Coronary artery (tissue), 2 donors: ENCODE measurements at places on chromosomes 11 and 22.
A peak's percentile ranks its signal among the peaks of the same experiment; 100 is the strongest.

DNA sequence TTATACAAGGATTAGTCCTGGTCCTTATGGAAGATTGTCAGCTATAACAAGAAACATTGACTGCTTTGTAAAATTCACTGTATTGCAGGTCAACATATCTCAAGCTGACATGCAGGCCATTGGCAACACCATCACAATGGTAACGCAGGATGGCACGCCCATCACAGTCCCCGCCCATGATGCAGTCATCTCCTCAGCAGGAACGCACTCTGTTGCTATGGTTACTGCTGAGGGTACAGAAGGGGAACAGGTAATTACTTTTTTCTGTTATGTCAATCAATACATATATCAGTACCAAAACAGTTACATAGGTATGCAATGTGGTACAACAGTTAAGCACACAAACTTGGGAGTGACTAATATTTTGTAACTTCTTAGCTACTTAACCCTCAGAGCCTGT, 55.3 kb downstream of the ZNF143 start:
- no peak for DNase-seq

DNA sequence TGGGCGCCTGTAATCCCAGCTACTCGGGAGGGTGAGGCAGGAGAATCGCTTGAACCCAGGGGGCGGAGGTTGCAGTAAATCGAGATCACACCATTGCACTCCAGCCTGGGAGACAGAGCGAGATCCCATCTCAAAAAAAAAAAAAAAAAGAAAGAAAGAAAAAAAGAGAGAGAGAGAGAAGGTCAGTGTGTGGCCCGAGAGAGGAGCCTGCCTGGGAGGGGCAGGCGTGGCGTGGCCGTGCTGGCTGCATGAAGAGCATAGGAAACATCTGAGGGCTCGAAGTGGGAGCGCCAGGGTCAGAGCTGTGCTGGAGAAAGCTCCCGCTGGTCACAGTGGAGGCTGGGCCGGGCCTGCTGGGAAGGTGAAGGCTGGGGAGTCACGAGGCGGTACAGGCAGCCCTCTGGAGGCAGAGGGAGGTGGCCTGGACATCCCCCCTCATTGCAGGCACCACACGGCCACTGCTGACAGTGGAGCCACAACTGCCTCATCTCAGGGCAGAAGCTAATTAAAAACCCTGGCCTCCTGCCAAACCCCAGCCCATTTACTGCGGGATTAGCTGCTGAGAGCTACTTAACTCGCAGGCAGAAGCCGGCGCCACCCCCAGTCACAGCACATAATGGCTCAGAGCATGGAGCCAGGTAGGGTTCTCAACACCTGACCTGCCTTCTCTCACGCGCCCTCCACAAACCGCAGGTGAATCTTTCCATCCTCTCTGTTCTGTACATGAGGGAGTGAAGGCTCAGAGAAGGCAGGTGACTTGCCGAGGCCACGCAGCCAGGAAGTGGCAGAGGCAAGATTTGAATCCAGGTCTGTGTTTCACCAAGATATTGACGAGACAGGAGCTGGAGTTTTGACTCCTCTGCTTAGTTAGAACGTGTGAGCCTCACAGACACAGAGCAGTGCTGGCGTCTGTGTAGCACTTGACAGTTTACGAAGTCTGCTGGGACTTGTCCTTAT, 32.6 kb downstream of the NFAM1 start:
- DNase-seq = no peak

DNA sequence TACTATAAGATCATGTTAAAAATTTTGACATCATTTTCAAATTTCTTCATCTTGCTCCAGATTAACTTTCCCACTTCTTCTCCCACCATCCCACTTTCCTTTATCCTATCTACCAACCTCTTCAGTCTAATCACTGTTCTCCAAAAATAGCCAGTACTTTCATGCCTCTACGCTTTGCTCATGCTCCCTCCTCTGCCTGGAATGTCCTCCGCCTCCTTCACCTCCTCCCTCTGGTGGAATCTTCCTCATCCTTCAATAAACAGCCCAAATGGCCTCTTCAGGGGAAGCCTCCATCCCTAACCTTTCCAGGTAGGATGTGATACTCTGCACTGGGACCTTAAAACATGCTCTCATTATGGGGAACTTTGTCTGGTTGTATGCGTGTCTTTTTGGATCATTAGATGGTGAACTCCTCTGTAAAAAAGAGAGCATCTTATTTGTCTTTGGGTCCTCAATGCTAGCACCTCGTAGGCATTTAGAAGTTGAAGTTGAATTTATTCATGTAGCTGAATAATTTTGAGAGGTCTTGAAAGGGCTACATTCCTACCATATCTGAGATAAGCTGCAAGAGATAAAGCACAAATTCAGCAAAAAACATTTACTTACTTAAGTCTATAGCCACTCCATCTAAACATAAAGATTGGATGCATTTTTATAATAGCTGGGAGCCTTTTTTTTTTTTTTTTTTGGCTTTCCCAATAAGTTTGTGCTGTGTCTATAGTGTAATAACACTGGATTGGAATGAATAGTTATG, 8.0 kb upstream of the CSRP3 start:
- no peak for DNase-seq

DNA sequence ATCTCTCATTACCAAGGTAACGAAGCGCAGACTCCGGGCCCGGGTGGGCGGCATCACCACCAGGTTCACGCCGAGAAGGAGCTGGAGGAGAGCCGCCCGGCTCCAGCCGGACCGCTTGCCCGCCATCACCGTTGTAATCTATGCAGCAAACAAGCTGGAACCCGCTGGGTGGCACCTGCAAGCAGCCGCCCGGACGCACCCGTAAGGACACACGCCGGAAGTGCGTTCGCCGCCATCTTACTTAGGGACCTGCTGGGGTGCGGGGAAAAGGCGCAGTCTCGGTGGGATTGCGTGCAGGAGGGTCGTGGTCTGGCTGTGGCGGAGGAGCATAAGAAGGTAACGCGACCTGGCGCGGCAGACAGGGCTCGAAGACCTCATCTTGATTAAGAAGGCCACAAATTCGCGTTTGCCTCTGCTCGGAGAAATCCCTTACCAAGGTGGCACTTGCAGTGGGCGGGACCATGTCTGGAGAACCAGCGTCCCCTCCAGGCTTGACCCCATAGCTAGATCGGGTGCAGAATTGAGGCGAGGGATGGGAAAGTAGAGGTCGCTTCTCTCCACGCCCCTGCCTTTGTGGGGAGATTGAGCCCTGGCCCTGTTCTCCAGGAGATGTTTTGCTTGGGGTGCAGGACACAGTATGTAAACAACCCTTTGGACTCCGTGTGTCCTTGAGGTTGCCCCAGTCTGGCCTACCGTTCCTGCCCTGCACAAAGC, at the start of gene ACP2:
Gene ACP2 (minus strand): TSS at position 151 of the 714 bp plus-strand sequence. CDS start 25 bp downstream, at position 126.
- DNase-seq = peak; percentile 92

DNA sequence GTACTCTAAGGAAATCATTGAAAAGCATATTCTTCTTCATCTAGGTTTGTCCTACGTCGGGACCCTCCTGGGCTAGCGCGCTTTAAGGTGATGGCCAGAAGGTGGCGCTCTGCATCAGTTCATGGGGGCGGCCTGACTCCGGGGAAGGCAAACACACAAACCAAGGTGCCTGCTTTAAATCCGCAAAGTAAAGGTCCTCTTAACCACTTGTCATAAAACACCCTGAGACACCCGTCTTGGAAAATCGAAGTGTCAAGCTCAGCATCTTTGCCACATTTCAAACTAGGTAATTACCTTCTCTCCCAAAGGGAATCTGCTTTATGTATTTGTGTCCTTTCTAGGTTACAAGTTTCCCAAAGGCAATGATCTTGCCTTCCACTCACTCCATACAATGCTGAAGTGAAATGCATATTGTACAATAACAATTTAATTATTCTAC, 33.9 kb downstream of the LMO2 start:
- DNase-seq = no peak

DNA sequence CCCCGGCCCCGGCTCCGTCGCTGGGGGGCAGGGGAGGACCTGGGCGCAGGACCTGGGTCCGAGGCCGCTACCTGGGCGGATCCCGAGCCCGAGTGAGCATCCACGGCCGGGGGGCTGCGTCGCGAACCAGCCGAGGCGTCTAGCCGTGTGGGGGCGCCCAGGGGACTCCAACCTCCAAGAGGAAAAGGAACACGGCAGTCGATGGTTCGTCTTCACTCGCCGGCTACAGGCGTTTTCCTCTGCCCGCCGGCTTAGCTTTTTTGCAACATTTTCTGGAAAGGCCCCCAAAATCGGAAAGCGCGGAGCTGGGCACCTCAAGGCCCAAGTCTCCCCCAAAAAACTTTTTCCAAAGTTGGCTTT, 666 bp downstream of the PDGFB start:
- DNase-seq = no peak

DNA sequence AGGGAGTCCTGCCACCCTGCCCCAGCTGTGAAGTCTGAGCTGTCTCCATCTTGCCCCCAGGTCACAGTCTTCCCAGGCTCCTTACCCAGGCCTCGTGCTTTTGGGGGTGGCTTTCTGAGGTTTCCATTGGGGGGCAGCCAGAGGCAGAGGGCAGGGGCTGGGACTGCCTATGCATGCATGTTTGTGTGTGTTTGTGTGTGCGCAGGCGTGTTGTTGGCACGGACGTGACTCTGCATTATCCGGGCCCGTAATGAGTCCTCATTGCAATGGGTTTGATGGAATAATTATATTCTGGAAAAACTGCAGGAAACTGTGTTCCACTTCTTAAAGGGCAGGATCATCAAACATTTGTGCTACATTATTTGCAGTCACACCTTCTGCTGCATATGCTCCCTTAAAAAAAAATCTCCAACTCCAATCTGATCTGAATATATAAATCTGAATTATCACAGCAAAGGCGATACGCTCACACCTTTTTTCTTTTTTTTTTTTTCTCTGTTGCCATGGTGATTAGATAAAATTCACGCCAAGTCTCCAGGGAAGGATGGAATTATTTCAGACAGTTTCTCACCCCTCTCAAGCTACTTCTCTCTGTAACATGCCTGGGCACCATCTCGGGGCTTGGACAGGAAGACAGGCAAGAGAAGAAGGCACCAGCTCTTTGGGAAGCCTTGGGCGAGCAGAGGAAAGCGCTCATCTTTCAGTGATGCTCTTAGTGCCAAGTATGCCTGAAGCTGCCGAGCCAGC, 45.9 kb downstream of the DSCAML1 start:
- no peak for DNase-seq

GRCh38 chr11:2576111-2576510, 123.7 kb downstream of the KCNQ1OT1 start:
- no peak for DNase-seq

GRCh38 chr22:22156716-22157347, 87.8 kb upstream of the VPREB1 start:
- no peak for DNase-seq

GRCh38 chr11:125505492-125506080, 9.5 kb upstream of the FEZ1 start:
- no peak for DNase-seq

GRCh38 chr22:30948930-30949342, 19.6 kb downstream of the MORC2 start:
- DNase-seq = no peak

- no peak for DNase-seq
Observed at GRCh38 chr11:73830261-73830660, 42.6 kb downstream of the MRPL48 start.

DNA sequence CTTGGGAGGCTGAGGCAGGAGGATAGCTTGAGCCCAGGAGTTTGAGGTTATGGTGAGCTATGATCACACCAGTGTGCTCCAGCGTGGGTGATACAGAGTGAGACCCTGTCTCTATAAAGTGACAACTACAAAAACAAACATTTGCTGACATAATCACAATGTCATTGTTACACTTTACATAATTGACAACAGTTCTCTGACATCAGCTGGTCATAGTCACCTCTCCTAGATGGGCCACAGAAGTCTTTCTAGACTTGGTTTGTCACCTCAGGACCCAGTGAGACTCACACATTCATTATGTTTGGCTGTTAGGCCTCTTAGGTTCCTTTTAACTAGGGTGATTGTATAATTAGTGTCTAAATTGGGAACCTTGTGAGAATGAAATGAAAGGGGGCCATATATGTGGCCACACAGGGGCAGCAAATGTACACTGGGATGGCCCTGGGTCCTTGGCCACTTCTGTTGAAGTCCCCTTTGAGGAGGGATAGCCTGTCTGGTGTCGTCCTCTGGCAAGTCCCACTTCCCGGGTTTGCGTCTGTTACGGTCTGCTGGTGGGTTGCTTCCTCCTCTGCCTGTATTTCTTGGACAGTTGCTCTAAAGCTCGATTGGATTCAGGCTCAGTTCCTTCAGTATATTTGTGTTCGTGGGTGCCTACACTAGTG, 5.8 kb upstream of the PPIL2 start:
- no peak for DNase-seq

DNA sequence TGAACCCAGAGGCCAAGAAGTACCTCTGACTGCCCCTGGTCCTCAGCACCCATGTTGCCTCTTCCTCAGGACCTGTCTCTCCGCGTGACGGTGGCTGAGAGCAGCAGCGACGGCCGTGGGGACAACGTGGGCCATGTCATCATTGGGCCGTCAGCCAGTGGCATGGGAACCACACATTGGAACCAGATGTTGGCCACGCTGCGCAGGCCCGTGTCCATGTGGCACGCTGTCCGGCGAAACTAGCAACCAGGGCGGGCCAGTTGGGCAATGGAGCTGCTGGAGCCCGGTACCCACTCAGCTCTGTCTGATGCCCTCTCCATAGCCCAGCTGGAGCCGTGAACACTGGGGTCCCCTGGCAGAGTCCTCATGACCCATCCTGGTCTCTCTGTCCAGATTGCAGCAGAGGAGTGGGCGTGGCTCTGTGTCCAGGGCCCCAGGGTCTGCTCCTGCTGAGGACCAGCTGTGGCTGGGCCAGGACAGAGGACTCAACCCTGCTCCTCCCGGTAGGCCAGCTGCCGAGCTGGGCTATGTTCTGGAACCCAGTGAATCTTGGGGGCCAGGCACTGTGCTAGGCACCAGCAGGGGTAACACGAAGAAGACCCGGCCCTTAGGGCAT, 8.0 kb upstream of the RHOD start:
- DNase-seq = no peak

- no peak for DNase-seq
Observed at GRCh38 chr11:76888989-76889388, 28.3 kb downstream of the ACER3 start.

GRCh38 chr22:47927648-47928210, 1165.3 kb downstream of the TBC1D22A start:
- DNase-seq = no peak

DNA sequence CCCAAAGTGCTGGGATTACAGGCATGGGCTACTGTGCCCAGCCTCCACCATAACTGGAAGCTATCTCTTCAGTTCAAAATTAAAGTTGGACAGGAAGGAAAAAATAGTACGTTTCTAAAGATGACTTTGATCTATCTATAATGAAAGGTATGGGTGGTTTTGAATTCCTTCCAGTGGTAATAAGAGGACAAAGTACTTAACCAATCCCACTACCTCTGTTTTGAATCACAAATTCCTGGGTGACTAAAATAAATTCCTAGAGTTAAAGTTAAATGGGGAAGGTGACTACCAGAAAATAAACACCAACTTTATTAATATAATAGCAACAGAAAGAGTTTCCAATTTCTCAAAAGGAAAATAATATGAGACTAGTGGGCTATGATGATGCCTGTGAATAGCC, 9.1 kb downstream of the PHF5A start:
- DNase-seq = no peak

- no peak for DNase-seq
Observed at GRCh38 chr11:33649944-33650343, 50.7 kb downstream of the C11orf91 start.
